ENCODE measurements at places on chromosomes 13 and 19. TPM values are rescaled to one million over a fixed set of nuclear protein-coding genes. Genes with fewer than 3 reads are reported as not detected.

Gene OR7A5
- not detected for total RNA-seq

GRCh38 chr13:77298426-77298825, 28.5 kb downstream of the MYCBP2 start:
- DNase-seq, result no peak

Gene PRR12
- 2.6 TPM for total RNA-seq

Gene CEACAM7
- 1.8 TPM for total RNA-seq

DNA sequence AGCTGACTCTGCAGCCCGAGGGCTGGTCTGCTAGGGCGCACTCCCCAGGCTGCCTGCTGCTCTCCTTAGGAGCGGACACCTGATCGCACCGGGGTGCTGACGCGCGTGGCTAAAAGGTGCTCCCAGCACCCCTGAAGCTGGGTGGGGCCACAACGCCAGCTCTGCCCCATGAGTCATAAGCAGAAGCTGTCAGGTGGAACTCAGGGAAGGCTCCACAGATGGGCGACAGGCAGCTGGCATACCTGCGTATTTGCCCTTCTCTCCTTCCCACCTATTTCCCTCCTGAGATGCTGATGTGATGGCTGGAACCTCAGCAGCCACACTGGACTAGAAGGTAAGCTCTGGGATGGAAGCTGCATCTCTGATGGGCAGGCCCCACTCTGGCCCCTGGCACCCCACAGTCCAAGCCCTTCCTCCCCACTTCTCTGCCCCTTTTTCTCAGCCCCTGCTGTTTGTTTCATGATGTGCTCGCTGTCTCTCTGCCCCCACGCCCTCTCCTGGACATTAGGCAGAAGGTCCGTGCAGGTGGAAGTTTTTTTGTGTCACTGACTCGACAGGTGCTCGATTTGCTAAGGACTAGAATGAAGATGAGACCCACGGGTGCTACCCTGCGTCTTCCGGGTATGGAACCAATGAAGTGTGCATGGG, 30.3 kb upstream of the CACTIN start:
- DNase-seq, result no peak

DNA sequence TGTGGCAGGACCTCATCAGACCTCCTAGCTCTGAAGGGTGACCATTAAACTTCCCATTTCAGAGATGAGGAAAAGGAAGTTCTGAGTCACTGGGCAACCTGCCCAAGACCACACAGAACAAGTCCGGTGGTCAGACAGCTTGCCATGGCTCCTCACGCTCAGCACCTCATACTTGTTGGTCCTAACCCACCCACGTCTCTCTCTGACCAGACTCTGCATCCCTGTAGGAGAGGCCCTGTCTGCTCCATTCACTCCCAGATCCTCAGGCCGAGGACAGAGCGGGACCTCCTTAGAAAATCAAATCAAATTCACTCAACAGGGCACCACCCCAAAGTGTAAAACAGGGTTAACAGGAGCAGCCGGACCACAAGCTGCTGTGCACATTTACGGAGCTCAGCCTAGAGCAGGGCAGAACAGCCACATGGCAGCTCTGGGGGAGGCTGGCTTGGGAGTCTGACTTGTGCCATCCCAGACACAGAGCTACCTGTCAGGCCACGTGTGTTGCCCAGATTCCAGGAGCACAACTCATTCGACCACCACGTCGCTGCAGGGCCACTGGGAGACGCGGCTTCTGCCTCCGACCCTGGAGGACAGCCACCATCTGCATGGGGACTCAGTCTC, 1.7 kb downstream of the MIER2 start:
- peak; percentile 72 for DNase-seq

- DNase-seq, result no peak
These were observed 347.9 kb downstream of the EFNB2 start for GRCh38 chr13:106187501-106188095.
